ENCODE measurements at places on chromosomes 1 and 21. TPM values are rescaled to one million over a fixed set of nuclear protein-coding genes. Genes with fewer than 3 reads are reported as not detected.
A peak's percentile ranks its signal among the peaks of the same experiment; 100 is the strongest.

- DNase-seq = no peak
Measured at GRCh38 chr1:196609370-196609737, 1.1 kb upstream of the KCNT2 start.

- no peak for DNase-seq
Measured at GRCh38 chr1:167767761-167768160, 46.0 kb downstream of the MPZL1 start.

DNA sequence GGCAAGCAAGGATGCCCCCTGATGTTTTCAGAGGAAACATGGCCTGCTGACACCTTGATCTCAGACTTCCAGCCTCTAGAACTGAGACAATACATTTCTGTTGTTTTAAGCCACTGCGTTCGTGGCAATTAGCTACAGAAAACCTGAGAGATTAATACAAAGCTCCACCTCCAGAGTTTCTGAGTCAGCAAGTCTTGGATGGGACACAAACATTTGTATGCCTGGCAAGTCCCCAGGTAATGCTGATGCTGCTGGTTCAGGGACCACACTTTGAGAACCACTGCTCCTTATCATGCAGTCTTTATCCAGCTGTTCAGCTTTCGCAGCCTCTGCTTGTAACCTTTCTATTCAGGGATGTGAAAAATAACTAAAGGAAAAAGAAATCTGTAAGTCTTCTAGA lies 565.7 kb upstream of the PLXNA2 start:
- DNase-seq = peak; percentile 50

GRCh38 chr1:217687511-217687910 lies 56.4 kb downstream of the SPATA17 start:
- DNase-seq = no peak

DNA sequence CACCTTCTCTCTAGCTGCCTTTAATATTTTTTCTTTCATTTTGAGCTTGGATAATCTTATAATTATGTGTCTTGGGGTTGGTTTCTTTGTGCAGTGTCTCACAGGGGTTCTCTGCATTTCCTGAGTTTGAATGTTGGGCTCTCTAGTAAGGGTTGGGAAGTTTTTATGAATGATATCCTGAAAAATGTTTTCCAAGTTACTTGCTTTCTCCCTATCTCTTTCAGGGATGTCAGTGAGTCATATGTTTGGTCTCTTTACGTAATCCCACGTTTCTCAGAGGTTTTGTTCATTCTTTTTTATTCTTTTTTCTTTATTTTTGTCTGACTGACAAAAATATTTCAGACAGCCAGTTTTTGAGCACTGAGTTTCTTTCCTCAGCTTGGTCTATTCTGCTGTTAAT lies 55.4 kb upstream of the CCDC190 start:
- DNase-seq = peak; percentile 73

DNA sequence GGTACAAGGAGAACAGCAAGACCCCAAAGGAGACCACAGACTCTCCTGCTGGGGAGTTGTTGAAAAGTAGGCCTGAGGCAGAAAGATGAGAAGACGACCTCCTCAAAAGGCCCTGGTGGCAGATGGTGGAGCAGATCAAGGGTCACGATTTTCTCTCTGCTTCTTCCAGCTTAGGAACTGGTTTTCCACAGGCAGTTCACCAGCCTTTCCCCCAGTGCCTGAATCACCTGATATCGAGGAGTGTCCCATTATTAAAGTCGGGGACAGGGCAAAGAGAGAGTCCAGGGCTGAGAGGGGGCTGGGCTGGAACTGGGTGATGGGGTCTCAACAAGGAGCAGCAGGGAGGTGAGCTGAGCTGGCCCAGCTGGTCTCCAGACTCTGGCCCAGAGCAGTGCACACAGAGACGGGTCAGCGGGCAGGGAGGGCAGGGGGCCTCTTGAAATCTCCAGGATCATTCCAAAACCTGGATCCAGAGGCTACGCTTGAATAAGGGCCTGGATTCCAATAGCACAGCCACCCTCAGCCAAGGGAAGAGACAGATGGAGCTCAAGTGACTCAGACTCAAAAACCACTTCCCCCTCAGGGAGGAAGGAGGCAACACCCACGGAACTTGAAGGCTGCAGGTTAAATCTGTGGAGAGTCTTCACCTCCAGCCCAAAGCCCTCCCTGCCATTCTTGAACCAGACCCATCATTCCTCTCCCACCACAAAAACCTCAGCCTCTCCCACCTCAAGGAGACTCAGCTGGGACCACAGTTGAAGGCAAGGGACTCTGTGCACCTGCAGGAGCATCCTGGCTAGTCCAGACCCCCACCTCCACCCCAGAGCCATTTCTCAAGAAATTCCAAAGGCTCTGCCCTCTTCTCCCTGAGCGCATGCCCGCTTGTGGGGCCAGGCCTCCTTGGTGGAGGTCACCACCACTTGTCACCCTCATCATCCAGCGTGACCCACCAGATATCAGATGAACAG lies at the start of gene S100A5:
TSS of gene S100A5 (minus strand) at position 541 of the 968 bp plus-strand sequence. CDS start 743 bp downstream, outside the sequence.
- DNase-seq = peak; percentile 66

DNA sequence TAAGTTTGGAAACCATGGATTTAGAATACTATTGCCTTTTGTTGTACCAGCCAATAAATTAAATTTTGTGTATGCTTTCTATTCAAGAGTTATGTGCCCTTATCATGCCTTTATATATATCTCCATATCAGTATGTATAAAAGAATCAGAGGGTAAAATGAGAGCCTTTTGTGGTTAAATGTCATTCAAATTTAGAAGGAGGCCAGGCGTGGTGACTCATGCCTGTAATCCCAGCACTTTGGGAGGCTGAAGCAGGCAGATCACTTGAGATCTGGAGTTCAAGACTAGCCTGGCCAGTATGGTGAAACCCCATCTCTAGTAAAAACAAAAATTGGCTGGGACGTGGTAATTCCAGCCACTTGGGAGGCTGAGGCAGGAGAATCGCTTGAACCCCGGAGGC lies 88.9 kb downstream of the XPR1 start:
- no peak for DNase-seq

DNA sequence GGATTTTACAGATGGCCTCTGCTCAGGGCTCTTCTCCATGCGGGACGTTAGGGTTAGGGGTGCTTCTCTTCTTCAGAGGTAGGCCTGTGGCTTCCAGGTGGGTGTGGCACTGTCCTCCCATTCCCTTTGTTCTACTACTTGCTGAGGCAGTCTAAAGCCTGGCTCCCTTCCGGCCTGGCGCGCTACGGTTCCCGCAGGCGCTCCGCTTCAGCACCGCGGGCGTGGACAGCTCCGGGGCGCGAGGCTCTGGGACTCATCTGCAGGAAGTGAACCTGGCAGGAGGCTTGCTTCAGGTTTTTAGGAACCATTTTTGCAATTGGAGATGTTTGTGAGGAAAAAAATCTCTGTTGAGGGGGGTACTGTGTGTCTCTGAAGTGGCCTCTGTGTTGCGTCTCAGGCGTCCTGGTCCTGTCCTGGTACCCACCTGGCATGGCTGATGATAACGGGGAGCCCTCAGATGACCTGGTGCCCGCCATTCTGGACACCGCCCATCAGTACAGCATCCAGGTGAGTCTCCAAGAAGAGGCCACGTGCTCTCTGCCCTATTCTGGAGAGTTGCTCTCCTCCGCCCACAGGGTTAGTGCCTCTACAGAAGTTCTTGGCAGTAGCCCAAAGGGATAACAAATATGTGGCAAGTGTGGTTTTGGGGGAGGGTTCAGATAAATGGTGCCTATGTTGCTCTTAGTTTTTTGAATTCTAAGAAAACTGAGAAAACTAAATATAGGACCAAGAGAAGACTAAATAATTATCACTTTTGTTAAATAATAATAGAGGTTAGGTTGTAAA lies 1.9 kb downstream of the MANEAL start:
- peak; percentile 52 for DNase-seq

GRCh38 chr1:225349826-225350225 lies 78.0 kb downstream of the LBR start:
- DNase-seq = peak; percentile 81

- DNase-seq = no peak
Measured at GRCh38 chr1:234294109-234294817, 79.0 kb upstream of the COA6 start.

The NMNAT2 gene
- total RNA-seq = 0.59 TPM

The RXFP4 gene
- total RNA-seq = not detected

The OLIG1 gene
- not detected for total RNA-seq

The HTR6 gene
- total RNA-seq = not detected

The VAMP3 gene
- 115 TPM for total RNA-seq

The TRIM67 gene
- total RNA-seq = not detected

The MANEAL gene
- 3.1 TPM for total RNA-seq

The ZNF683 gene
- not detected for total RNA-seq

The WLS gene
- total RNA-seq = 93.9 TPM

Data from mammary epithelial cell (primary cell).